GM06990 (cell line): ENCODE measurements at places on chromosomes 11 and 22.

- no peak for DNase-seq
Observed at GRCh38 chr11:128300785-128301184, 286.6 kb downstream of the ETS1 start.

DNA sequence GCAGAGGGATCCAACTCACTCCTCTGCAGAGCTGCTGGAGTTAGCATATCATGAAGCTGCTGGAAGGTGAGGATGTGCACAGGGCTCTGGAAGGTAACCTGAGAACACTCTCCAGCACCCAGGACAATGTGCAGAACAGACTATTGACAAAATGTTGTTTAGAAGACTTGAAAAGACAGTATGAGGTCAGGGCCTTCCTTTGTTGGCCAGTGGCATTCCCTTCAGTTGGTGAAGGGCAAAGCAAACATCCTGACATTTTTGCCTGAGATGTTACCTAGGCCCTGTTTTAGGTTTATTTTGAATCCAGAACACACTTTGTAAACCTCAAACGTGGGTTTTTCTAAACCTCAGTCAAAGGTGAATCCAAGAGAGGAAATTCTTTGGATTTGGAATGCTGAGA is 67.8 kb downstream of the DEPDC5 start:
- DNase-seq: no peak

DNA sequence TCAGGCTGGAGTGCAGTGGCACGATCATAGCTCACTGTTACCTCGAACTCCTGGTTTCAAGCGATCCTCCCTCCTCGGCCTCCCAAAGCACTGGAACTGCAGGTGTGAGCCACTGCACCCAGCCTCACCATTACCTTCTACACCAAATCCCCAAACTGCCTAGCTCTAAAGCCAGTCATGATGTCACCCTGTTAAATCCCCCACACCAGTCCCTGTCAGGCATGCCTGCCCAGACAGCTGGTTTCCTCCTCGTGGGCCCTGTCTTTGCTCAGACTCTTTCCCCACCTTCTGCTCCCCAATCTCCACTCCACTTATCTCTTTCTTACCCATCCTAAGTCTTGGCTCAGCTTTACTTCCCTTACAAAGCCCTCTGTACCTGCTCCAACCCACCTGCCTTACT is 12.5 kb upstream of the EXPH5 start:
- DNase-seq: no peak

GRCh38 chr11:95739108-95739938 is 50.3 kb downstream of the FAM76B start:
- no peak for DNase-seq

DNA sequence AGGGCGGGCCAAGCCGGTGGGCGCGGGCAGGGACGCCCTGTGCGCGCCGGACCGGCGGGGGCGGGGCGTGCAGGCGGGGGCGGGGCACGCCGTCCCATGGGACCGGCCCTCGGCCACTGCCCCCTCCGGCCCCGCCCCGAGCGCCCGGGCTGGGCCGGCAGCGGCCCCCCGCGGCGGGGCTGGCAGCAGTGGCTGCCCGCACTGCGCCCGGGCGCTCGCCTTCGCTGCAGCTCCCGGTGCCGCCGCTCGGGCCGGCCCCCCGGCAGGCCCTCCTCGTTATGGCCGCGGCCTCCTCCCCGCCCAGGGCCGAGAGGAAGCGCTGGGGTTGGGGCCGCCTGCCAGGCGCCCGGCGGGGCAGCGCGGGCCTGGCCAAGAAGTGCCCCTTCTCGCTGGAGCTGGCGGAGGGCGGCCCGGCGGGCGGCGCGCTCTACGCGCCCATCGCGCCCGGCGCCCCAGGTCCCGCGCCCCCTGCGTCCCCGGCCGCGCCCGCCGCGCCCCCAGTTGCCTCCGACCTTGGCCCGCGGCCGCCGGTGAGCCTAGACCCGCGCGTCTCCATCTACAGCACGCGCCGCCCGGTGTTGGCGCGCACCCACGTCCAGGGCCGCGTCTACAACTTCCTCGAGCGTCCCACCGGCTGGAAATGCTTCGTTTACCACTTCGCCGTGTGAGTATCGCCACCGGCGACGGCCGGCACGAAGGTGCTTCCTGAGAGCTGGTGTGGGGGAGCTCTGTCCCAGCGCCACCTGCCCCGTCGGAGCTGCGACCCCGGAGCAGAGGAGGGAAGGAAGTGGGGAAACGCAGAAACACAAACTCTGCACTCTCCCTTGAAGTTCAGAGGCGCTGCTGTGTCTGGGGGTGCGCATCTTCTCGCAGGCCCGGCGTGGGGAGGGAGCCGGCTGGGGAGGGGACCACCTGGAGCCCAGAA is at the start of gene KCNQ1:
KCNQ1 (plus strand) TSS at position 188 of the 925 bp plus-strand sequence; CDS start at position 279, 91 bp downstream.
- peak; percentile 39 for DNase-seq

- no peak for DNase-seq
Observed at GRCh38 chr11:33507967-33508366, 192.7 kb downstream of the C11orf91 start.

DNA sequence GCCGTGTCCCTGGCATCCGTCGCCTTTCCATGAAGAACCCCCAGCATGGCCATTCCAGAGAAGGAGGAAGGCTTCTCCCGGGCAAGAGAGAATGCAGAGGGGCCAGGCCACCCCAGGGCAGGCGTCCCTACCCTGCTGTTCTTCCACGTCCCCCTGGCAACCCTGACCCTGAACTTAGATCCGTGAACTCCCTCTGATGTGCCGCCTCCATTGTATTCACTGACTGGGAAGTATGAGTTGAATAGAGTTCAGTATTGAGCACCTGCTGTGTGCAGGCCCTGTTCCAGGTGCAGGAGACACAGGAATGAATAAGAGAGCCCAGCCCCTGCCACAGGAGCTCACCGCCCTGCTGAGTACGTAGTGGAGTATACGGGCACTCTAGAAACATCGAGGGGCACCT is 29.1 kb upstream of the RELT start:
- DNase-seq: no peak

DNA sequence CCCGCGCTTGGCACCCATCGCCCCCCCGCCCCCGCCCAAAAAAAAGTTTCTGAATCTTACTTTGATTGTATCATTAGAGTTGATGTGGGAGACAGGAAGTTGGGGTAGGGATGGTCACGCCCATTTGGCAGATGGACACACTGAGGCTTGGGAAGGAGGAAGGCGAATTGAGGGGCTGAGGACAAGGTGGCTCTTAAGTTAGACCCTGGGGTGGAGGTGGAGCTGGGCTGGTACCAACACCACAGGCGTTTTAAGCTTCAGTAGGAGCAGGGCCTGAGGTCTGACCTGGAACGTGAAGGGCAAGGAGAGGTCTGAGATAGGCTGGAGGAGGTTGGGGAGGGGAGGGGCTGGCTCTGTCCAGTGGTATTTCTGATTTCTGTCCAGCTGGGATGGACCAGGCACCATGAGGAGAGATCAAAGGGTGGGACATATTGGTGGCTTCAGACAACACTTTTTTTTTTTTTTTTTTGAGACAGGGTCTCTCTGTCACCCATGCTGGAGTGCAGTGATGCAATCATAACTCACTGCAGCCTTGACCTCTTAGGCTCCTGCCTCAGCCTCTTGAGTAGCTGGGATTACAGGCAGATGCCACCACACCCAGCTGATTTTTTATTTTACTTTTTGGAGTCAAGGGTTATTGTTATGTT is 799 bp upstream of the CDC42BPG start:
- no peak for DNase-seq

GRCh38 chr11:134246678-134247077 is 6.5 kb downstream of the THYN1 start:
- DNase-seq: no peak

DNA sequence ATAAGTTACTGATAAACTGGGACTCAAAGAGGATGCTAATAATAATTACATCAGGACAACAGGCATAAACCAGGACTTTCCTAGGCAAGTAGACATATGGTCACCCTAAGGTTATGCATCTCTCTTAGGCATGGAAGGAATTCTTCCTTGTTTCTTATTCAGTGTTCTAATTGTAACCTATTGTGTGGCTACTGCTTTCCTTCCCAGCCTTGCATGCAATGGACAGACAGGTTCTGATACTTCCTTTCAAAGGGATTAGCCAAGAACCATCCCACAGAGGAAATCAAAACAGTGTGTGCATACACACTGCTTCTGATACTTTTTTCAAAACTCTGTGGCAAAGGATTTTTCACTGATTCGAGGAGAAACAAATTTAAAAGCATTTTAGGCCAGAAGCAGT is 48.3 kb downstream of the RRAS2 start:
- no peak for DNase-seq

- DNase-seq: no peak
Observed at GRCh38 chr11:12547953-12548650, 126.1 kb upstream of the TEAD1 start.

- no peak for DNase-seq
Observed at GRCh38 chr11:110061296-110061695, 31.9 kb upstream of the ZC3H12C start.

GRCh38 chr11:3990406-3990805 is 104.2 kb upstream of the RRM1 start:
- DNase-seq: no peak

DNA sequence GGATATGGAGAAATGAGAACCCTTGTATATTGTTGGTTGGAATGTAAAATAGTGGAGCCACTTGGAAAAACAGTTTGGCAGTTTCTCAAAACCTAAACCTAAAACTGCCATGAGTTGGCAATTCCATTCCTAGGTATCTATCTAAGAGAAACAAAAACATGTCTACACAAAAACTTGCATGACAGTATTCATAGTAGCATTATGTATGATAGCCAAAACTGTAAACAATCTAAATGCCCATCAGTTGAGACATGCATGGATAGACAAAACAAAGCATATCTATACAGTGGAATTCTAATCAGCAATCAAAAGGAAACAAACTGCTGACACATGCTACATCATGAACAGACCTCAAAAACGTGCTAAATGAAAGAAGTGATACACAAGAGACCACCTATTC is 34.9 kb downstream of the TRAF6 start:
- no peak for DNase-seq

- no peak for DNase-seq
Observed at GRCh38 chr11:129853518-129854231, 38.0 kb downstream of the TMEM45B start.

- no peak for DNase-seq
Observed at GRCh38 chr11:67202028-67202427, 64.2 kb upstream of the GRK2 start.

DNA sequence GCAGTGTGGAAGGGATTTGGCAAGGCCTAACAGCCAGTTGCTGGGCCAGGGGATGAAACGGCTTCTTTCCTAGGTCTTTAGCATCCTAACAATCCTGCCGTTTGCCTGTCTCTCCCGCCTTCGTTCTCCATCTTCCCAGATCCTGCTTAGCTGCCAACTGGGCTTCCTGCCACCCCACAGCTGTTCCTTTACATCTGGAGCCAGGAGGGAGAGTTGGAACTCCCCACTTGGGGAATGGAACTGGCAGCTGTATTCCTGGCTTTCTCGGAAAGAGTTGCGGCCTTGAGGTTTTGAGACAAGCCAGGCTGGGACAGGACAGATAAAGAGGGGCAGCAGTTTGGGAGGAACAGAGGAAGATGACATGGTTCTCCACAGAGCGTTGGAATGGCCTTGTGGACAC is 59.6 kb downstream of the ST3GAL4 start:
- DNase-seq: no peak

DNA sequence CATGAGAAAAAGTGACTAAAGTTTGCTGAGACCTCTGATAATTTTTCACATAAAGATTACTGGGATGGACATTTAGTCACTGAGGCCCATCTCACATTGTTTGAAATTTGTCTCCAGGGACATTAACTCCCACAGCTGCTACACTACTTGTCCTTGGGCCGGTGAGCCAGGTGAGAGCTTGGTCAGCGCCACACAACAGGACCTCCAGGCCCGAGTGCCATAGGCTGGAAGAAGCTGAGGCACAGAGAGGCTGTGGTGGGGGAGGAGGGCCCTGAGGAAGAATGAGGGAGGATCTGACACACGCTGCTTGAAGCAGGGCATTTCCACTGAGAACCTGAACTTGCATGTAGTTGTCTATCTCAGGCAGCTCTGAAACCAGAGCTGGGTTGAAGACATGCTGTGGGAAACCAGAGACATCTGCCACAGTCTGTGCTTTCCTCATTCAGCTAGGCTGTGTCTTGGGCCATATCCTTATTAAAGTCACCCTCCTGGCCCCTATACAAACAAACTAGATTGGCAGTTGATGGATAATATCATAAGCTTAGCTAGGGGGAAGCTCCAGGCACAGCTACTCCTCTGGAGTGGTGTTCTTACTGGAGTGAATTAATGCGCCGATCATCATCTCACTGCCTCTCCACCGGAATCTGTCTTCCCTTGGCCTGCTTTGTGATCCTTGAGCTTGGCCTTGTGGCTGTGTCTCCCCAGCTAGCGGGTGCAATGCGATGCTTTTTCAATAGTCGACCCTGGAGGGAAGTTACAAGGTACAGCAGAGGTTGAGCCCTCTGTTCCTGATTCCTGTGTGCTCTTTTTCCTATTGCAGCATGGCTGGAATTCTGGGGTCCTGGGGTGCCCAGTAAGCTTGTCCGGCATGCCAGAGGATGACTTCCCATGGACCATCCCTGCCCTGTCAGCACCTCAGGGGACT is 225.3 kb upstream of the B3GAT1 start:
- DNase-seq: no peak

DNA sequence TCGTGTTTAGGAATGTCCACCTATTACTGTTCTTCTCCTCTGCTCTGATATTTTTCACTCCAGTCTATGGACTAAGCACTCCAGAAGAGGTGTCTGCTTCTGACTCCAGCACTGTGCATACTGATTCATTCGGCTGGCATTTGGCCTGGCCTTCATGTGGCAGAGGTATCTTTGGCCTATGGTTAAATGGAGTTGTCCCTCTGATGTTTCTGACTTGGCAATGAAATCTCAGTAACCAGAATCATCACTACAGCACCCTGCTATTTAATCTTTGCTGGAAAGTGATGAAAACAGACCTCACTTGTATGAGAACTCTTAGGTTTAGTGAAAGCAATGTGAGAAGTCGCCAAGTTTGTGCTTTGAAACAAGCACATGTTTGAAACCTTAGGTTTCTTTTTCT is 155.2 kb downstream of the MAML2 start:
- DNase-seq: no peak
